ENCODE measurements at places on chromosomes 7 and 10.

DNA sequence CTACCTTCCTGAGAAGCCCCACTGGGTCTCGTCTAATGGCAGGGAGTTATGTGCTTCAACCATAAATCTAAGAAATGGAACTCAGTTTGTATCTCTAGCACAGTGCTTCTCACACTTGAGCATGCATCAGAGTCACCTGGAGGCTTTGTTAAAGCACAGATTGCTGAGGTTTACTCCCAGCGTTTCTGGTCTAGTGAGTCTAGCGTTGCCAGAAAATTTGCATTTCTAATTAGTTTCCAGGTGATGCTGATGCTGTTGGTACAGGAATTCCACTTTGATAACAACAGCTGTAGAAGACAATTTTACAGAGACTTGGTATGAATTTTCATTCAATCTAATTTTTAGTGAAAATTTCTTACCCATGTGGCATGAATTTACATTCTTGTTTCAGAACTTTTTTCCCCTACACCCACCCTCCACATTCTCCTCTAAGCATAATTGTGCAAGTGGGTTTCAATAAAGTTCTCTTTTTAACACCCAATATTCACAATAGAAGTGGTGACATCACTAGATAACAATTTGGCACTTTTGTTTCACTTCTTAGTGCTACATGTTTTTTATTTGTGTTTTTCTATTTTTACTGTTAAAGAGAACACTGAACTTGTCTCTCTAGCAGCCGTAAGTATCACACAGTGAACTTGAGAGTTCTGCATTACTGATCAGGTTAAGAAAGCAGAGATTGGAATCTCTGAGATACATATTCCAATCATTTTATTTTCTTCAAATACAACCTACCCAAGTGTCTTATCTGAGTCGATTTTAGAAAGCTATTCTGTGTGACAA, 48.4 kb upstream of the BET1 start:
- no peak for DNase-seq

DNA sequence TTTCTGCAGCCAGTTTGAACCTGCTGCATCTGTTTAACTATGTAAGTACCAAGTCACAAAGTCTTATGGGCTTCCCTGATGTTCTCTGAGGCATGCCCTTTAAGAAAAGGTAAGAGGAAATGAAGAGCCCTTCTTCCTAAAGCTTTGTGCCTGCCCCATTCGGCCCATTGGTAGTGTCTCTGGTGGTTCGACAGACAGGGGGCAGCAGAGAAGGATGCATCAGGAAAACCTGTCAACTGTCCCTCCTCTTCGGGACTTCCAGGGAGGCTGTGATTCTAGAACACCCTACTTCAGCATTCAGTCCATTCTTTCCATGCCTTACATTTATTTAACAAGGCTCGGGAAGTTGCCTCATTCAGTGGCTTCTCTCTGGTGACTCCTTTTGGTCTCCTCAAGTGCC, 1.9 kb upstream of the SFRP4 start:
- DNase-seq, result peak; percentile 17

- DNase-seq, result peak; percentile 82
These were observed 58.4 kb downstream of the DNAJC12 start for GRCh38 chr10:67779465-67780203.

GRCh38 chr10:110269374-110270318, 35.1 kb downstream of the SMNDC1 start:
- peak; percentile 19 for DNase-seq

DNA sequence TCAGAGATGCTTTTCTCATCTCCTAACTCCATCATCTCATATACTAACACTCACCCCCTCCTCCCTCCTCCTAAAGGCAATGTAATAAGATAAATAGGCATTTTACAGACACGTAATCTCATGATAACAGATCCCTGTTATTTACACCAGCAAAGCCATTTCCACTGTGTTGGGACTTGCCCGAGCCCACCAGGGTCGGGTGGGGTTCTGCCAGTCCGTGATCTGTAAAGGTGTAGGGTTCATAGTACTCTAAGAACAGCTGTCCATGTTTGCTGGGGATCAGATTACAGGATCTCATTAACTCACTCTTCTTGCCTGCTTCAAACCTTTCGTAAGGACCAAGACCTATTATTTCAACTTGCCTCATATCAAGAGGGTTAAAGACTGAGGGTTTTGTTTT, 172.4 kb downstream of the FZD1 start:
- no peak for DNase-seq

DNA sequence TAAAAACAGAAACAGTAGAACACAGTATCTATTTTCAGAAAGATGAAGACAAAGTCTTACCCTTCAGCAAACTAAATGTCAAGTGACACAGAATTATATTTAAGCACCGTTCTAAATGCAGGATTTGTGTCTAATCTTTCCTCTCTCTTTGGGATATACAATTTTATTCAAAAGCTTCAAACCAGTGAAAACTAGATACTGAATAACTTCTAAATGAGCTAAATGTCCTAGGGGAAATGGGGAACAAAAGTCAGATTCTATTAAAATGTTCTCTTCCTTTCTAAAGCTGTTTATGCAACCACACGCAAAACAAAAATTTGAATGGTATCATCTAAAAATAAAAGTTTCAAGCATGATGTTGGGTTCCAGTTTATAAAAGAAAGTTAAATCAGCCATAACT, 136.4 kb upstream of the AOAH start:
- DNase-seq, result no peak

DNA sequence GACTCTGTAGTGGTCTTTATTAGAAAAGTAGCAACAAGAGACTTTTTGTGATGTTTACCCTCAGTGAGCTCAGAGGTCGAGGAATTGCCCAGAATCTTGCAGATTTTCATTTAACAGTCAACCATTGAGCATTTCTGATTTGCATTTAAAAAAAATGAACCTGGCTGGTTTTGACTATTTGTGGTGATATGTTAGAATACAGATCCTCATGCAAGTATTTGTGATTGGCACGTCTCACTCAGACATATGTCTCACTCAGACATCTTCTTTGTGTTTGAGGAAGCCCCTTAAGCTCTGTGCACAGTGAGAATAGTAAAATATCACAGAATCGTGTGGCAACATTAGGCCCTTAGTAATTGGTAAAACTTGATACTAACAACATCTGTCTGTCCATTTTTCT, 113.2 kb downstream of the SND1 start:
- no peak for DNase-seq

- DNase-seq, result no peak
These were observed 170.5 kb downstream of the CDC14C start for GRCh38 chr7:49094866-49095265.

- no peak for DNase-seq
These were observed 1.5 kb upstream of the EXOC6 start for GRCh38 chr10:92846854-92847201.

- peak; percentile 30 for DNase-seq
These were observed 880.6 kb downstream of the LRMDA start for GRCh38 chr10:76311752-76312636.

- DNase-seq, result no peak
These were observed 451.8 kb downstream of the SEMA3D start for GRCh38 chr7:84735011-84735410.

GRCh38 chr7:30799206-30799975, 28.2 kb downstream of the MINDY4 start:
- no peak for DNase-seq

Data from hematopoietic multipotent progenitor cell treated with erythropoietin and hydrocortisone succinate and interleukin-3 and kit ligand, for 8 days (in vitro differentiated cells).